Left renal cortex interstitium (tissue), 4 donors: ENCODE measurements at places on chromosomes 7 and 10.

GRCh38 chr7:150351587-150352194 is 10.3 kb upstream of the RARRES2 start:
- DNase-seq: no peak

DNA sequence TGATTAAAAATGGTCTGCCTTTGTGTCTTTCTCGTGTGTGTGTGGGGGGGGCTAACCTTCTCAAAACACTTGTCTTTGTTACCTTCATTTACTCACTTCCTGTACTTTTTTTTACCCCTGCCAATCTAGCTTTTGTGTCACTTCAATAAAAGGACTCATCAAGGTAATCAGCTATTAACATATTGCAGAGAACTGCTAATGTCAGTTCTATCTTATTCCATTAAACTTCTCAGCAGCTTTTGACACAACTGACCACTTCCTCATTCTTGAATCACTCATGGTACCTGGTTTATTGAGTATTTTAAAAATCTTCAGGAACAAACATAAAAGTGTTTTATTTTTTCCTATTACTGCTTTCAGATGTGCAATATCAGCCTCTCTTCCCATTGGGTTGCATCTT is 59.8 kb downstream of the SLC25A40 start:
- no peak for DNase-seq

GRCh38 chr7:36747280-36748016 is 23.2 kb upstream of the AOAH start:
- DNase-seq: no peak

DNA sequence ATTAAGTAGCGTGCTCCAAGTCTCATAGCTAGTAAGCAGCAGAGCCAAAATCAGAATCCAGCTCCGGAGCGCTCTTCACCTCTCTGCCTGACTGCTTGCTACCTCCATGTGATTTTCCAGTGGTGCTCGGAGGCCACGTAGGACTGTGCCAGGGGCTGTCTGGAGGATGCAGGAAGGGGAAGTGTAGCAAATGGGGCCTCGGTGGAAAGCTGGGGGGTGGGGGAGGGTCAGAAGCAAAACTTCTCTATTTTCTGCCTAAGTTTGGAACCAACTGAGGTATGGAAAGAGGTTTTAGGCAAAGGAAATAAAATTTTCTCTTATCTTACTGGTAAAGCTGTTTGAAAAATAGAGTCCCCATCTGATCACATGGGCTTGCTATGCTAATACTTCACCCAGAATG is 108.7 kb downstream of the TBXAS1 start:
- DNase-seq: no peak

DNA sequence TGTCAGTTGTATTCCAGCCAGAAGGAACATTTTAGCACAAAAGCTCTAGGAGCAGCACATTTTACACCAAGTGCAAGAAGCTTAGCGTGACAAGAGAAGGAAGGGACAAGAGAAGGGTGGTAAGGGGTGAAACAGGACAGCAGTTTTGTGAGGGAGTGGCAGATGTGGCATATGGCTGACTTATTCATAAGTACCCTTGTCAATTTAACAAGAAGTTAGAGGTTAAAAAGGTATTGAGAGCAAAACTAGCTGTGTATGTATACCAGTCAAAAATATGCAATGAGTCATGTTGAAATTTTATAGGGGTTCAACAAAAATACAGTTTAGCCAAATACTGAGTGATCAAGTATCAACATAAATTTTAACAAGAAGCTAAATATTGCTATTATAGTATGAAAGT is 561.5 kb upstream of the POT1 start:
- no peak for DNase-seq

GRCh38 chr10:72226418-72227027 is 10.4 kb upstream of the ASCC1 start:
- DNase-seq: no peak

DNA sequence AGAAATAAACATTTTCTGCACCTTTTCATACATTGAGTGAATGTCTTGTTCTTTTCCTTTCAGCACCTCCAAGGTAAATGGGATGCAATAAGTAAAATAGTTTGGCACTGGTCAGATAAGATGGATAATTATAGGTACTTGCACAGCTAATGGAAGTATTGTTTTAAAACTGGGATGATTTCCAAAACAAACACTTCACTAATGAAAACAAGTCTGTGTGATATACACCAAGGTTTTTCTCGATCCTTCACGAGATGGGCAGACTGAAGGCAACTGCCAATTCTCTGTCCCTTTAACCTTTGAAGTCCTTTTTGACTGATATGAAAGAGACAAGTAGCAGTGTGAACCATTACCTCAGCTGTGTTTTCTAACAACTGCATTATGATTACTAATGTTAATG is 423.8 kb downstream of the GFRA1 start:
- DNase-seq: no peak

- no peak for DNase-seq
Measured at GRCh38 chr7:409339-410281, 110.0 kb downstream of the PDGFA start.

DNA sequence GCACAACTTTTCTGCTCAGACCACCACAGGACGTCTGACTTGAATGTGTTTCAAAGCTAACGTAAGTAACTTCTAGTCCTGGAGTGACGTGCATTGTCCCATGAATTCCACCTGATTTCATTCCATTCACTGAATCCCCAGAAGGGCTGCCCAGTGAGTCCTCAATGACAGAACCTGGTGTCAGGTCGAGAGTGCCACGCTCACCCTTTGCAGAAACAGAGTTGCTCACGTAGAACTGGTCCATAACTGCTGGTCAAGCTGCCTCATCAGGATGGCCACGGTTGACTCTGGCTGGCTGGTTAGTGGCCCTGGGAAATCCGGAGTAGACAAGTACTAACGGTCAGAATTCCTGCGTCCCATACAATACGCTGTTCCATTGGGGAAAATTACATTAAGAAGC is 50.6 kb upstream of the UBE3C start:
- DNase-seq: no peak

DNA sequence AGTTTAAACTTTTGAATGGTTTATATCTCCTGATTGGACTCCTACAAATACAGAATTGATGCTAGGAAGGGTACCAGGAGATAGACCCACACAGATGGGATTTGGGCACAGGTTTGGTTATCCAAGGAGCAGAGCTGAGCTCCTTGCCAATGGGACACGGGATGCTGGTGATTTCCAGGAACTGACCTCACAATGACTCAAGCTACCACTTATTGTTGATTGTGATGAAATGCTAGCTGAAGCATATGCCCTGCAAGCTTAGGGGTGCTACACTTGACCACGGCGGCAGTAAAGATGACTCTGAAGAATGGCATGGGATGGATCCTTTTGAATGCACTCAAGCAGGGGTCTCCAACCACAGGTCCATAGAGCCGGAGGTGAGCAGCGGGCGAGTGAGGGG is 45.5 kb upstream of the VKORC1L1 start:
- no peak for DNase-seq

DNA sequence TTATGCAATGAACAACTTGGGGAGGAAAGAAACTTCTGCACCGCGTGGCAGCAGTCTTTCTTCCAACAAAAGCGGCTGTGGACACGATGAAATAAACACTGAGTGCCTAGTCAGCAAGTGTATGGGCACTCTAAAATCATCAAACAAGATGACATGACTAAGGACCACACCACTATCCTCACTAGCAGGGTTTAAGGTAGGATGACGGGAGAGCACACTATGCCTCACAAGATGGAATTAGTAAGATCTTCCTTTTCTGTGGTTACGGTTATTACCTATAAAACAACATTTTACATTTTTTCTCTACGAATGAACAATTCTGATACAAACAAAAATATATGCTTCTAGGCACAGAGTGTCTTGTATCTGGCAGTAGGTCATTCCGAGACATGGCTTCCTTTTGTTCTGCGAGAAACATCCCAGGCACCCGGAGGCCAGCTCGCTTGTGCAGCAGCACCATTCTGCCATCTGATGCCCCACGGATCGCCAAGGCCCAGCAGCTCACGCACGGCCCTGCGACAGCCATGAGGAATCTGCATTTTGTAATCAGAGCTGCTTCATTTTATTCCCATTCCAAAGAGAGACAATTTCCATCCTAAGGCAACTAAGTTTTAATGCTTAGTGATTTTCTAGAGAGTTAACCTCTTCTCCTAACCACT is 54.1 kb upstream of the NCAPG2 start:
- no peak for DNase-seq

DNA sequence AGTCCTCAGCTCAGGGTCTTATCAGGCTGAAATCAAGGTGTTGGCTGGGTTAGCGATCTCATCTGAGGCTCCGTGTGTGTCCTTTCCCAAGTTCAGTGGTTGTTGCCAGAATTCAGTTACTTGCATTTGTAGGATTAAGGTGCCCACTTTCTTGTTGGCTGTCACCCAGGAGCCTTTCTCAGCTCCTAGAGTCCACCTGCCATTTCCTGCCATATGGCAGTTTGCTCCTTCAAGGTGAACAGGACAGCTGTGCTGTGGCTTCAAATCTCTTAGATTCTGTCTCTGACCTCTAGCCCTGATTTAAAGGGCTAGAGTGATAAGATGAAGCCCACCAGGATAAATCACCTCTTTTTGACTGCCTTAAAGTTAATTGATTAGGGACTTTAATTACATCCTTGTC is 1.0 kb upstream of the HIF1AN start:
- DNase-seq: no peak

DNA sequence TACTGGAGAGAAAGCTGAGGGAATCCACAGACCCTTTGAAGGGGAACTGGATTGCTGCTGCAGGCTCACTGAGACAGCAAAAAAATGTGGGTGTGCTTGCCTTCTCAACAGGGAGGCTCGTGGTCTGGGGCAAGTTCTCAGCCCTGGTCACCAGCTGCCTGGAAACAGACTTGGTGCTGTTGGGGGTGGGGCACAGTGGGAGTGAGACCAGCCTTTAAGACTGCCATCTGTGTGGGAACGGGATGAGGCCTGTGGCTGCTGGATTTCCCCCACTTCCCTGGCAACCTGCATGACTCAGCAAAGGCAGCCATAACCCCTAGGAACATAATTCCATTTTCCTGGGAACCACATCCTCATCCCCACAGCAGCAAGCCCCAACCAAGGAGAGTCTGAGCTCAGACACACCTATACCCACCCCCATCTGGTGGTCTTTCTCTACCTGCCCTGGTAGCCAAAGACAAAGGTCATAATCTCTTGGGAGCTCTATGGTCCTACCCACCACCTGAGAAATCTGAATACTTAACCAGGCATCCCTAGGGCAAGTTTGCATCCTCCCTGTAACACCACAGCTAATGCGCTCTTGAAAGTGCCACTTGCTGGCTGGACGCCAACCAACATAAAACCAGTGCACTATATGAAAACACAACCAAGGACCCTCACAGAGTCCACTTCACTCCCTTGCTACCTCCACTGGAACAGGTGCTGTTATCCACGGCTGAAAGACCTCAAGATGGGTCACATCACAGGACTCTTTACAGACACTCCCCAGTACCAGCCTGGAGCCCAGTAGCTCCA is 45.0 kb upstream of the TFEC start:
- DNase-seq: no peak

GRCh38 chr10:70048030-70048723 is 4.5 kb upstream of the MACROH2A2 start:
- DNase-seq: no peak

GRCh38 chr10:93837822-93838221 is 56.0 kb upstream of the SLC35G1 start:
- no peak for DNase-seq

GRCh38 chr7:103598326-103598905 is 152.4 kb upstream of the SLC26A5 start:
- no peak for DNase-seq

DNA sequence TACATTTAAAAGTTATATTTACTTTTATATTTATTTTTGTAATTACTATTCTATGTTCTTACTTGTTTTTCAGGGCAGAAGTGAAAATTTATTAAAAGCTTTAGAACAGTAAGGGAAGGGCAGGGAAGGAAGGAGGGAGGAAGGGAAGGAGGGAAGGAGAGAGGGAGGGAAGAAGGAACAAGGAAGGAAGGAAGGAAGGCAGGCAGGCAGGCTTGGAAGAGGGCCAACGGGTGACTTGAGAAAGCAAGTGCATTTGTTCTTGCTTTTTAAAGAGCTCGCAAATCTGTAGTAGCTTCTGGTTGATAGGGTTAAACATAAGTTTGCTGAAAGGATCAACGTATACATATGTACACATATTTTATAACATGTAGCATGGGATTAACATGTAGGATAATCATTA is 725.3 kb upstream of the FZD8 start:
- DNase-seq: no peak

DNA sequence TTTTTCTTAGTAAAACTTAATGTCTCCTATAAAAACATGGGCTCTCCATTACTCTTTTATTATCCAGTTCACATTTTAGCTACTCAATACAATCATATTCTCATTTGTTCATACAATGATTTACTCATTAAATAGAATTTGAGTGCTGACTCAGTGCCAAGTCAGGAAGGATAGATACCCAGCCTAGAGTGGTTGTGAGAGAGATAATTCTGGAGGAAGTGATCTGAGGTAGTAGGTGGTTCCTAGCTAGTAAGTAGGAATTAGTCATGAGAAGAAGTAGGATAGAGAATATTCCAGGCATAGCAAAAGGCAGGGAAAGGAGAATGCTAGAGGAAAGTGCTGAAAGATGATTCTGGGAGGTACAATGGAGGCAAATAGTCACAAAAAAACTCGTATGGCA is 133.5 kb upstream of the MBL2 start:
- no peak for DNase-seq

GRCh38 chr10:101182936-101183335 is 46.3 kb downstream of the LBX1 start:
- no peak for DNase-seq

GRCh38 chr10:91299999-91300575 is 79.6 kb downstream of the PCGF5 start:
- DNase-seq: no peak

- no peak for DNase-seq
Measured at GRCh38 chr7:117272017-117272759, 50.7 kb downstream of the WNT2 start.

DNA sequence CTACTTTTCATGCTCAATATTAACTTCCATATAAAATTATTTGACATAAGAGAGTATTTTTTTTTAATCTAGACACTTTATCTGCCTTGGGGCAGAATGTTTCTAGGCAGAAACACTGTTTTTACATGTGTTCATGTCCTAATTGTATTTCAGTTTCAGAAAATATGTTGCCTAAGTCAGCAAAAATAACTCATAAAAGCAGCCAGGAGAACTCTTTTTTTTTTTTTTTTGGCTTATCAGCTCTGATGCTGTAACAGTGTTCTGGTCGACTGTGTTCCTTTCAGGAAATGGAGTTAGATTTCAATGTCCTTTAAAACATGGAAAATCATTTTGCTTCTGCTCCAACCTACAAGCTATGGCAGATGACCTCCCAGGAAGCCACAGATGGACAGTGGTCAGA is 63.2 kb upstream of the OPALIN start:
- no peak for DNase-seq

GRCh38 chr10:79418274-79418673 is 27.1 kb downstream of the ZCCHC24 start:
- DNase-seq: no peak

DNA sequence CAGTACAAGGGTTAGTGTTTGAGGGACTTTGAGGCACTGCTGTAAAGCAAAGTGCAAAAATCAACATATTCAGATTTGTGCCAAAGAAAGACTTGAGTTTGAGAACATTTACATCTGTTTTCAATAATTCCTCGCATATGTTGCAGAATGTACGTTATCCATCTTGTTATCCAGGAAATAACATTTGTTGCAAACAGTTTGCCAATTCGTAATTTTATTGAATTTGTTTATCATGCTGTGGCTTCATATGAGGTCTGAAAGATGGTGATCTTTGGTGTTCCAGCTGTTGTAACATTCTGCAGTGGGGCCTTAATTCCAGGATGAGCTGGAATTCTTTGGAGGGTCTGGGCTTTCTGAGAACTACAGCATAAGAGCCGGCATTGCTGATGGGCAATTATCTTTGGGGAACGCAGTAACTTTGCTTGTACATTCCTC is 396.2 kb downstream of the LRMDA start:
- no peak for DNase-seq
